ENCODE measurements at places on chromosomes 5 and 9.

- DNase-seq = no peak
These were observed 6.1 kb downstream of the SUSD3 start for GRCh38 chr9:93064392-93065134.

GRCh38 chr9:72412483-72413040 is 47.6 kb upstream of the ZFAND5 start:
- no peak for DNase-seq

DNA sequence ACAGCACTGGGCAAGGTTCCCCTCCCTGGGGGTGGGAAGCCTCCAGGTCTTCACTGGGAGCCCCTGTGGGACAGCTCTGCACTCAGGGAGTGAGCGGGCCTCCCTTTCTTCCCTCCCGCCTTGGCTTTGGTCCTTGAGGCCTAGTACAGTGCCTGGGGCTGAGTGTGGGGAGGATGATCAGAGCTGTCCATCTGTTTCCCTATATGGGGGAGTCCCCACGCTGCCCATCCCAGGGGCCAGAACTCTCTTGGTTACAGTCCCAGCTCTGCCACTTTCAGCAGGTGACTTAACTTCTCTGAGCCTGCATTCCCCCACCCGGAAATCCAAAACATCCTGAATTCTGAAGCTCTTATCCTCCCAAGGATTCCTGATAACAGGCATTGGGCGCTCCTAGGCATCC is 42.6 kb downstream of the DAB2IP start:
- DNase-seq = no peak

DNA sequence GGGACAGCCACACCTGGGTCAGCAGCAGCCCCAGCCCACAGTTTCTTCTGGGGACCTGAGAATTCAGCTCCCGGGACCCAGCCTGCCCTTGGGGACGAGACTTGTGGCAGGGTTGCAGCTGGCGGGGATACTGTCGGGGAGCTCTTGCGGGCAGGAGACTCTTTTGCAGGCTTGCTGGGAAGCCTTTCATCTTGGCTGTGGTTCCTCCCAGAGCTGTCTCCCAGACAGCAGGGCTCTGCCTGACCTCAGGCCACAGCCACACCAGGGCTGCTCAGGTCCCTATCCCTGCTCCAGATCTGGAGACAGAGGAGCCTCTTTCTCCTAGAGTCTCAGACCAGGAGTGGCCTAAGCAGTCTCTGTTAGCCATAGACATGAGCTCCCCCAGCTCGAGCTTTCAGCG is 4.7 kb upstream of the MYMK start:
- no peak for DNase-seq

- DNase-seq = peak; percentile 88
These were observed 394.9 kb downstream of the GADD45G start for GRCh38 chr9:89999534-90000370.

- no peak for DNase-seq
These were observed 580.2 kb downstream of the EFNA5 start for GRCh38 chr5:107090506-107090905.

DNA sequence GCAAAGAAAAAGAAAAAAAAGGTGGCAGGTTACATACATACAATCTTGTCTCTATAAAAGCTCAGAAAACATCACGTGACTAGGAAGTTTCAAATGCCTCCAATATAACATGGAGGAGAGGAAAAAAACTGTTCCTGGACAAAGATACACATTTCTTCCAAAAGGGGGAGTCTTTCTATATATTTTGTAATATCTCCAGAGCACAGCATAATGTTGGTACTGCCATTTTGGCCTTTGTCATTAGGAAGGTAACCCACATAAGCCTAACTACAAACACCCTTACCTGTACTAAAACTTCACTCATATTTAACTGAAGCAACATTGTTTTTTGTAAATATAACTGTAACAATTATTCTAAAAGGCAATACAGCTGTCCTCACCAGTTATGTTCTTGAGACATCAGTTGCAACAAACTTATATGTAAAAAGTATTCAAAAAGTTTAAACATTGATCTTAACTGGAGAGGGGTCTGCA is 1.2 kb upstream of the BTF3 start:
- DNase-seq = peak; percentile 27

DNA sequence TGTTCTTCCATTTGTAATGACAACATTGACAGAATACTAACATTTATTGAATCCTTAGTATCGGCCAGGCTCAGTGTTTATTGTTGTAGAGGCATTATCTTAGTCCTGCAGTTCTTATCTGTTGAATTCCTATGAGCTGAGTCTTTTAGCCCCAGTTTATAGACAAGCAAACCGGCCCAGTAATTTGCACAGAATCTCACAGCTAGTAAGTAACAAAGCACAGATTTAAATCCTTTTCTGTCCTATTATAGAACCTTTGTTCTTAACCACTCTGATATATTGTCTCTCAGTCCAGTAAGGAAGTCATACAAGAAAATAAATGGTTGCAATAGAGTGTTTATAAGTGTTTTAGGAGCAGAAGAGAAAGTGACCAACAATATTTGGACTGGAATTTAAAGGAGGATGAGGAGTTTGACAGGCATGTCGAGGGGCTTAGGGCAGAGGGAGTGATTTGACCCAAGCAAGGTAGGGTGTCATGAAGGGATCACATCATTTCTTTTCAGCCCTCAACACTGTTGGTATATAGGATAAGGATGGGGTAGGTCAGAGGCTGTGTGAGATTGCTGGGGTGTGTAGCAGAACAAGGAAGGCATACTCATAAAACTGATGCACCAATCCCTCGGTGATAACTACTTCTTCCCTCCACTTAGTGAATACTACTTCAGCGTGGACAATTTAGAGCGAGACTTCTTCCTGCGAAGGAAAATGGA is 39.5 kb downstream of the LARP1 start:
- no peak for DNase-seq

DNA sequence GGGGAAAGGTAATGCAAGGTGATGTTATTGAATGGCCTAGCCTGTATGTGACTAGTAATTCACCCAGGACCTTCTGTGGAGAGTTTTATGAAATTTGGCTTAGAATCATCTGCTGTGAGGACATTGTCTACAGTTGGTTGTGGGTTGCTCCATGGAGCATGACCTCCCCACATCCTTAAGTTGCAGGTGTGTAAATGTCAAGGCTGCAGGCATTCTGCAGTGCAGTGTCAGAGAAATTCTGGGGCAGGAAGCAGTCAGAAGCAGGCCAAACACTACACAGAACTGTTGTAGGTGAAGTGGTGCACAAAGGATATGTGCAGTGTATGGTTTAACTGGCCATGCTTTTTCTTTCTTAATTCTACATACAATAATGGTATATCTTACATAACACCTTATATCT is 588.3 kb downstream of the EBF1 start:
- no peak for DNase-seq

- DNase-seq = no peak
These were observed 87.8 kb upstream of the HSPA9 start for GRCh38 chr5:138663009-138663408.

GRCh38 chr5:76083555-76084495 is 642 bp downstream of the SV2C start:
- no peak for DNase-seq
